ENCODE measurements at places on chromosomes 2 and 18.

DNA sequence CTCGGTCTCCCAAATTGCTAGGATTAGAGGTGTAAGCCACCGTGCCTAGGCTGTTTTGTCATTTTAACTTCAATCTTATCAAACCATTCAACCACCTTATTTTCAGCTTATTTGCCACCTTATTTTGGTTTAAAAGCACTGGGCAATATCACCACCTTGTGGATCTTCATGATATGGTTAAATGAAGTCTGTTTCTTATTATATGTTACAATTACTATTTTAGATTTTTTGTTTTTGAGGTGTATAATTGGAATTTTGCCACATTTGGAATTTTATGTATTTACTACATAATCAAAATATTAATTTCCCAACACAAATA lies 43.8 kb upstream of the SCN9A start:
- no peak for DNase-seq

- DNase-seq = no peak
Measured at GRCh38 chr18:38025433-38026038, 459.9 kb upstream of the CELF4 start.

GRCh38 chr2:17497718-17498117 lies 20.5 kb downstream of the RAD51AP2 start:
- no peak for DNase-seq

DNA sequence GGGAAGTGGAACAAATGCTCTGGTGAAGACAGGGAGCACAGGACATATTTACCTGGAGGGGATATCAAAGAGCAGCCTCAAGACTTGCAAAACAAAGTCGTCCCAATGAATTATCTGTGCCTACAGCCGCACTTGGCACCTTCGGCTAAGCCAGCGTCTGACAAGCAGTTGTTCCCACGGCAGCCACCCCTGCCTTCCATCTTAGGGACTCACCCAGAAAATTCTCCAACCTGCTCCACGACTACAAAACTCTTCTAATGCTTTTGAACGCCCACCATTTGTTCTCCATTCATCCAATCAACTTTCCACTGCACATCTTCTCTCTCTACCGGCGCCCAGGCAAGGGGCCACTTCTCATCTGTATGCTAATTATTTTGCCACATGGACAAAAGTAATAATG lies 7.0 kb downstream of the MYT1L start:
- no peak for DNase-seq

DNA sequence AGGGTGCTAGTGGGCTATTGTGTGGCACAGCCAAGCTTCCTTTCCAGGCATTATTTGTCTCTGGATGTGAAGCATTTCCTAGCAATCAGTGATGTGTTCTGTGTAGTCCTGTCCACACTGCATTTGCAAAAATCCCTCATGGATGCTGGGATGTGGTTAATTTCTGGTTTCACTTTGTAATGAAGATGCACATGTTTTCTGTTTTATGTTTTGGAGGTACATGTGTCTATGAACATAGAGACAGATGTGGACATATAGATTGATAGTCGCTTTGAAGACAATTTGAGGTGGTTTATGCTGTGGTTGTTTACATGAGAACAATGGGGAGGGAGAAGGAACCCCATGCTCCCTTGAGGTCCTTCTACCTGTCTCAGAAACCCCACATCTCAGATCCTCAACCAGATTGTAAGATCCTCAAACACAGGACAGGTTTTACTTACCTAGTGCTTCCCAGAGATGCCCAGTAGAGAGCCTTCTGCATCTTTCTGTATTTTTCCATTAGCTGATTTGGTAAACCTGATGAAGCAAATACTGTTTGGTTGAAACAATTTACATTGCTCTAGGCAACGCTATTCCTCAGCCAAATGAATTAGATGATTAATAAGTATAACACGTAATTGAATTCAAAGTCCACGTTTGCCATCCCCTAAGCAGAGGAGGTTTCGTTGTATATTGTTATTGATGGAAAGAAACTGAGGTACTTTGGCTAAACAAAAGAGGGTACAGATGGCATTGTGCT lies 204.4 kb downstream of the SPP2 start:
- DNase-seq = no peak

GRCh38 chr2:185006481-185006880 lies 408.2 kb downstream of the ZNF804A start:
- no peak for DNase-seq

- DNase-seq = no peak
Measured at GRCh38 chr2:172049567-172050120, 35.7 kb upstream of the DLX1 start.

GRCh38 chr18:48724442-48724841 lies 185.6 kb downstream of the CTIF start:
- DNase-seq = no peak

DNA sequence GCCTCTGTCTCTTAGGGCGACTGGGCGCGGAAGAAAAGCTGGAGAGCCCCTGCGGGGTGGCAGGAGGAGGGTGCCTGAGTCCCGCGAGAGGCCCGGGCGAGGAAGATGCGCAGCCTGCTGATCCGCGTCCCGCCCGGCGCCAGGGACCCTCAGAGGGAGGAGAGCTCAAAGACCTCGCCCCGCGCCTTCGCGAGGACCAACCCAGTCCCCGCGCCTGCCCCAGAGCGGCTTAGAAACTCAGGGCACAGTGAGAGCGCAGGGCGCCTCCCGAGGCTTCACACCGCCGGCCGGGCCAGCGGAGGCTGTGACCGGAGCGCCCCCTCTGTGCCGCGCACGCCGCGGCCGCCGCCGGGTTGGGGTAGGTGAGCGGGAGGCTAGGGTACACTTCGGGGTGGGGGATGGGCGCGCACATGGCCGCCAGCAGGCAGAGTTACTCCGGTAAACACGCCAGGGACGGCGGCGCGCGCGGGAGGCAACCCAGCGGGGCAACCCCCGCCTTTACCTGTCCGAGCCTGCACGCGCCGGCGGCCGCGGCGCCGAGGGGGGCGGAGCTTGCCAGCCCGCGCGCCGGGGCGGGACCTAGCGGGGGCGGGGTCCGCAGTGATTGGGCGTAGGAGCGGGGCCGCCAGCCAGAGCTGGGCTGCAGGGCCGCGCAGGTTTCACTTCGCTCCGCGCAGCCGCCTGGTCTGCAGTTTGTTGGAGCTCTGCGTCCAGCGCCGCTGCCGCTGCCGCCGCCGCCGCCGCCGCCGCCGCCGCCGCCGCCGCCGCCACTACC lies at the start of gene BCL2L11:
Gene BCL2L11 (plus strand): TSS at position 662 of the 775 bp plus-strand sequence. CDS start 2,832 bp downstream, outside the sequence.
- peak; percentile 91 for DNase-seq

DNA sequence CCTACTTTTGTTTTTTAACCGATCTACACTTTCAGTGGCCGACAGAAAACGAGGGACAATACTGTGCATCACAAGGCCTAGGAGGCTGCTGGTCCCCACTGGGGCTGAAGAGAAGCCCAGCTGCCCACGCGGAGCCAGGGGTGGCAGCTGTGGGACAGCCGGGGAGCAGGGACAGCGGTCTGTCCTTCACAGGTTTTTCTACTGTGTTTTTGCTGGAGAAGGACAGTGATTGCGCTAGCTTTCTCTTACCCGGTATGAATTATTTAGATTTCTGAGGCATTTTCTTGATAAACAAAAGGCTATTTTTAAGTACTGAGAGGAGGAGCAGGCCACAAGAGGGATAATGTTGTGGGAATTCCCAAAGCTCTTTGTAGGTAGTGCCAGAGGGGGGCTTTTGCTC lies 219.8 kb downstream of the ATAD2B start:
- no peak for DNase-seq

- no peak for DNase-seq
Measured at GRCh38 chr2:70658476-70658875, 104.8 kb upstream of the TGFA start.

DNA sequence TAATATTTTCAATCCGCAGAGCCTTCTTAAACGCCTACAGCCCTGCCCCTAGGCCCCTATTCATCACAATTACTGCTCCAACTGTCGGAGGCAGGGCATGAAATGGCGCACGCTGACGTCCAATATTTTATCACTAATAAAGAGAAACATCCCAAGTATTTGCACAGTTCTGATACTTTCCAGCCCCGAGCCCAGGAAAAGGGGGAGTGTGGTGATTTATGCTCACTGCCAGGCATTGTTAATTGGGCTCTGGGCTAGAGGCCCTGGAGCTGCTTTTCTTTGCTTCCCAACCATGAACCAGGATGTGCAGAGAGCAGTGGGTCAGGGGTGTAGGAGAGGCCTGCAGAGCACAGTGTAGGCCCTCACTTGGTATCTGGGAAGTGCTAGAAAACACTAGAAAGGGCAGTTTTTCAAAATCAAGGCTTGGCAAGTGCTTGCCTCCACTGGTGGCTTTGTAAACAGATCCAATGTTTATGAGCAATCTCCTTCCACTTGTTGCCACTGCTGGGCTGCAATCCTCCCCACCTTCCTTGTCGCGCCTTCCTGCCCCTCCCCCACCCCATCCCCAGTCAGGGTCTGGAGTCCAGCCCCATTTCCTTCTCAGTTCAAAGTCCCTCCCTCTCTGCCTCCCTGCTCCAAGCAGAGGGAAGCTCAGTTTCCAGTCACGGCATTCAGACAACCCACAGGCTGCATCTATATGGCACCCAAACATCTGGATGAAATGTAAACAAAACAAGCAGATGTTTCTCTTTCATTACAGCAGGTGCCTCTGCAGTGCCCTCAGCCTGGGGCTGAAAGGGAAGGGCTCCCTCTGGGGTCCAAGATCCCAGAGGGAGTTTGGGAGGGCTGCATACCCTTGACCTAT lies 83.9 kb upstream of the PKDCC start:
- no peak for DNase-seq

- DNase-seq = no peak
Measured at GRCh38 chr2:97858442-97858841, 137.3 kb downstream of the TMEM131 start.

GRCh38 chr18:13175754-13176210 lies 42.8 kb upstream of the LDLRAD4 start:
- no peak for DNase-seq

DNA sequence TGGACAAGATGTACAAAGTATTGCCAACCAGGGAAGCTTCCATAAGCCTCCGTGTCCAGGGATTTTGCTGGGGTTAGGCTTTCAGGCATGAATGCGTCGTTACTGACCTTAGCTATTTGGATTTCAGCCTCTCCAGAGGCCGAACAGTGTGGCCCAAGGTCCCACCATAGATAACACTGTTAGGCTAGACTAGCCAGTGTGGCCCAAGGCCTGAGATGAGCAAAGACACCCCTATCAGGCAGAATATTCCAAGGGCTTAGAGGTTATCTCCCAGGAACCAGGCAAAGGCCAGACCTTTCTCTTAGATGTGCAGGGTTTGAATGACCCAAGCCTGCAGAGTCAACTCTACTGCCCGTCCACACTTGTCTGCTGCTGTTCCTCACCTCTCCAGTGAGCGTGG lies 131.7 kb upstream of the NDUFV2 start:
- DNase-seq = no peak

DNA sequence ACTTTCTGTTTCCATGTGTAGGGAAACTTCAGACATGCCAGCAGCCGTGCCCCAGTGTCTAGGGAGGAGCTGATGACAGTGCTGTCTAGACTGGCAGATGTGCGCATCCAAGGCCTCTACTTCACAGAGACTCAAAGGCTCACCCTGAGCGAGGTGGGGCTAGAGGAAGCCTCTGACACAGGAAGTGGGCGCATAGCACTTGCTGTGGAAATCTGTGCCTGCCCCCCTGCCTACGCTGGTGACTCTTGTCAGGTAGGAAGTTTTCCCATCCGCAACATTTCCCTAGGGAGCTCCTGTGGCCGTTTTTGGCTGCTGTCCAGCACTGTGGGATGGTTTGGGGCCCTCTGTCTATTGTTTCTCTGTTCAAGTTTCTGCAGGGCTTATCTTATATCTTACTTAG lies 143.1 kb upstream of the TTC39C start:
- peak; percentile 77 for DNase-seq

DNA sequence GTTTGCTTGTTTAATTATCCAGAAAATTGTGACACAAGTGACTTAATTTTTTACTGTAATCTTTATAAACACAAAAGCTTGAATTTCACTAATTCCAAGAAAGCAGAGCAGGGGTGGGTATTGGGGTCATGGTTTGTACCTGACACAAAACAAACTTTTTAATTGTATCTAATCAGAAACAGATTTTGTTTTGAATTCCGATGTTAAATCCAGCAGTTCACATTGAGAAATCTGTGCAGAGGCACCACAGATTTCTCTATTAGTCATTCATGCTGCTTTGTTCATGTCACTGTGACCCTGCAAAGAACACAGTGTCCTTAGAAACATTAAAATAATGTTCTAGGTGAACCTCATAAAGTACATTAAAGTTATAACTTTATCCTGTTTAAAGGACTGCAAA lies 443.4 kb downstream of the NYAP2 start:
- no peak for DNase-seq

- no peak for DNase-seq
Measured at GRCh38 chr18:12305211-12305610, 2.8 kb upstream of the TUBB6 start.

DNA sequence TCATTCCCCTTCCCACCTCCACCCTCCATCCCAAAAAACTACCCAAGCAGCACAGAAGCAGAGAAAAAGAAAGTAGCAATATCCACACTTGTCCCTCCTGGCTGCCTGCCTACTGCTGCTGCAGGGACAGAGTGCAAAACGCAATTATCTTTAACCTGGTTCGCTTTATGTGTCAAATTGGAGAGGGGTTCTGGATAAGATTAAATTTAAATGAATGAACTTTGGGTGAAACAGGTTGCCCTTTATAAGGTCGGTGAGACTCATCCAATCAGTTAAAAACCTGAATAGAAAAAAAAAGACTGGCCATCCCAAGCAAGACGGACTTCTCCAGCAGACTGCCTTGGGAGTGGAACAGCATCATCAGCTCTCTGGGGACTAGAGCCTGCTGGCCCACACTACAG lies 62.6 kb downstream of the ANKRD44 start:
- DNase-seq = no peak

DNA sequence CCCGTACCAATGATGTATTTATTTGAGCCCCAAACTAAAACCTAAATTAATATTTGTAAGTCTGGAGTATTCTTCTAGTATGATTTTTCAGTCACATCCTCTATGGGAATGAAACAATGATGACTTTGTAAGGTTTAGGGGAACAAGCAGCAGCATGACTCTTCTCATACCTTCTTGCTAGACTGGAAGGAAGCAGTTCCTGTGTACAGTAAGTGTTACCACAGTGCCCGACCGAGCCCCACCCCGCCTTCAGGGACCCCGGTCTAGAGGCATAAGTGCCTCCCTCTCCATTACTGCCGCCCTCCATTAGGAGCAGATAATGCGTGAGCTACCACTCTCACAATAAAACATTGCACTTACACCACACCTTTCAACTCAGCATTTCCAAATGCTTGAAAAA lies 599.3 kb downstream of the ARHGAP15 start:
- DNase-seq = no peak

DNA sequence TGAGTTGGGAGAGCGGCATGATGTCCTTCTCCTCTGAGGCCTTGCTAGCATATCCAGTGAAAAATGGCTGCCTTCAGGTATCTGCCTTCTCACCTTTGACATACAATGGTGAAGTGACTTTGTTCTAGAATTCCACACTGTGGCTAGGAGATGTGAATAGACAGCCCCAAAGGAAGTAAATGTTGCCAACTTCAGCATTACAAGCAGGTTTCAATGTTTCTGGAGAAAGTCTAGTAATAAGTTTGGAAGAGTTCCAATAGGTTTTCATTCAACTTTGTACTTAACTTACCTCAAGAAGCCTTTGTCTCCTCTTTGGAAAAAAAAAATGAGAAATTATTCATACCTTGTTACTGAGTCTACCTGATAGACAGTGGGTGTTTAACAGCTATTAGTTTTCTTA lies 421.3 kb upstream of the MMADHC start:
- no peak for DNase-seq

GRCh38 chr2:88696611-88697010 lies 5.1 kb downstream of the RPIA start:
- DNase-seq = no peak

- no peak for DNase-seq
Measured at GRCh38 chr2:643334-643733, 33.9 kb downstream of the TMEM18 start.

GRCh38 chr2:177273408-177273807 lies 8.9 kb upstream of the NFE2L2 start:
- DNase-seq = no peak

Data from activated naive CD4-positive, alpha-beta T cell treated with anti-CD3 and anti-CD28 coated beads, Interleukin-2, amount 10 ng/mL, durations not matched to agents 7 days and 5 days (primary cell).